ENCODE measurements at places on chromosomes 7 and 10.

- no peak for DNase-seq
Observed at GRCh38 chr10:7405637-7406036, 5.2 kb downstream of the SFMBT2 start.

DNA sequence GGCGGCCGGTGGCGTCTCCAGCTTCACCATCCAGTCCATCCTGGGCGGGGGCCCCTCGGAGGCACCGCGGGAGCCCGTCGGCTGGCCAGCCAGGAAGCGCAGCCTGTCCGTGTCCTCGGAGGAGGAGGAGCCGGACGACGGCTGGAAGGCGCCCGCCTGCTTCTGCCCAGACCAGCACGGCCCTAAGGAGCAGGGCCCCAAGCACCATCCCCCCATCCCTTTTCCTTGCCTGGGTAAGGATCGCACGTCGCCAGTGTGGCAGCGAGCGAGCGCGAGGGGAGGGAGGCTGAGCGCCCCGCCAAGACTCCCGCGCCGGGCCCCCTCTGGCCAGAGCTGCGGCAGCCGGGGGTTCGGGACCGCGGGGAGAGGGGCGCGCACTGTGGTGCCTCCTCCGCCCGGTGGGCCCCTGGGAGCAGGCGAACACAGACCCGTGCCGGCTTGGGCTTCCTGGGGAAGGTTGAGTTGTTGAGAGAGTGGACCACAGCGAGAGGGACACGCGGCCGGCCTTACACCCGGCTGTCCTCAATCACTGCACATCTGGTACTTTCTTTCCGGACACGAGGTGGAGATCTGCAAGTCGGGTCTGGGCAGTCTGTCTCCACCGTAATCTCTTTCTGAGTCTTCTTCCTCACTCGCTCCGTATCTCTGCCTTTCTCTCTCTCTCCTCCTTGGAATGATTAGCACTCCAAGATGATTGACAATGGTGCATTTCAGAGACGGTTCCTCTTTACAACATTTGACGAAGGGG is 652 bp downstream of the HMX2 start:
- DNase-seq = no peak

GRCh38 chr10:3709456-3710060 is 75.5 kb downstream of the KLF6 start:
- DNase-seq = no peak

DNA sequence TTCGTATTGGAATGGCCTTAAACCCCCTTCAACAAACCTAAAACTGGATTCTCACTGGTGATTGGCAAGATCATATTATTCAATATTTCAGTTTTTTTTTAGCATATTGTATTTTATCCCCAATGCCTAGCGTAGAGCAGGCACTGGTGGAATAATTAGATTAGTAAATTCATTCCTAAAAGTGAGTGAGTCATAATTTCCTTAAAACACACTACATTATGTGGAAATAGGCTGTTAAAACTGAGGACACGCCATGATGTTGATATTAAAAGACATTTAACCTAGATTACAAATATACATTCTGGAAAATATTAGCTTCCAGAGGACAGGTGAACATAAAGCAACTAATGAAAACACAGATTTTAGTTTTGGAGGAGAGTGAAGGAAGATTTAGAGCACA is 463.9 kb downstream of the PARD3 start:
- DNase-seq = no peak

GRCh38 chr7:76108540-76109233 is 60.8 kb downstream of the MDH2 start:
- DNase-seq = peak; percentile 89

GRCh38 chr10:123936426-123936825 is 44.8 kb upstream of the CPXM2 start:
- no peak for DNase-seq

DNA sequence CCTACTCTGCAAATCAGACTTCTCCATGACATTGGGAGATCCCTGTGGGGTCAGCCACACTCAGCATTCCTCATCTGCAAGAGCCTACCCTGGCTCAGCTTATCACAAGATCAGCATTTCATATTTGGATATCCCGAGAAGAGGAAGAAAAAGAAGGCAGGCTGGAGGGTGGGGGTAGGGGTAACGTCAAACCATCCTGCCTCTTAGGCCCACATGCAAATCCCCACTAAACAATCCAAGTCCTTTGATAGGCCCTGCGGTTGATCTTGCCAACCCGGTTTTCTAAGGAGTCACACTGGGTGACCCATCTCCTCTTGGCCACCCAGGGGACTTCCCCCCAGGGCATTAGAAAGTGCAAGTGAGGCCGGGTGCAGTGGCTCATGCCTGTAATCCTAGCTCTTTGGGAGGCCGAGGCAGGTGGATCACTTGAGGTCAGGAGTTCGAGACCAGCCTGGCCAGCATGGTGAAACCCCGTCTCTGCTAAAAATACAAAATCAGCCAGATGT is 128.0 kb upstream of the CALN1 start:
- no peak for DNase-seq

GRCh38 chr10:49080965-49081364 is 34.4 kb downstream of the VSTM4 start:
- no peak for DNase-seq

GRCh38 chr7:39633563-39634477 is 10.4 kb downstream of the RALA start:
- no peak for DNase-seq
